ENCODE measurements at places on chromosomes 4 and X.

DNA sequence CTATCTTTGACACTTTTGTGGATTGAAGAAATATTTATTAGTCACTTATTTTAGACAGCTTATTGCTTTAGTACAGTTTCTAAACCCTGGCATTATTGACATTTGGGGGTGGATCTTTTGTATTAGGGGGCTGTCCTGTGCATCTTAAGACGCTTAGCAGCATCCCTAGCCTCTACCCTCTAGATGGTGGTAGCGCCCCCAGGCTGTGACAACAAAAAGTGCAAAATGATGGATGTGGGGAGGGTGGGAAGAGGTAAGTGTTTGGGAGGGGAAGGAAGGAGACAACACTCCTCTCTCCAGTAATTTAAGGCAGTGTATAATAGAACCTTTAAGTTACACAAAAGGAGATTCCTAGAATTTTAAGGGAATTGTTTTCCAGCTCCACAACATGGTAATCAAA is 1210.6 kb downstream of the C4orf33 start:
- DNase-seq, result no peak

DNA sequence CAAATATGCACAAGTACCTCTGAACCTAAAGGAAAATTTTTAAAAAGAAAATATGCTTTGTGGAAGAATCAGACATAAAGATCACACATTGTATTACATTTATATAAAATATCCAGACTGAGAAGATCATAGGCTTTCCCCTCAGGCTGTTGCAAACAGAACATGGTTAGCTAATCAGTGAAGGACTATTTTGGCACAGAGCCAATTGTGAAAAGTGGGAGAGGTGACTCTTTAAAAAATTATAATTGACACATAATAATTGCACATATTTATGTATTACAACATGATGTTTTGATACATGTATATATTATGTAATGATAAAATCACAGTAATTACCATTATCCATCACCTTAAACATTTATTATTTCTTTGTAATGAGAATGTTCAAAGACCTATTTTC is 44.1 kb upstream of the FOXR2 start:
- DNase-seq, result no peak

GRCh38 chrX:14003876-14004425 is 25.7 kb downstream of the GEMIN8 start:
- no peak for DNase-seq

- no peak for DNase-seq
These were observed 15.4 kb upstream of the FAM9C start for GRCh38 chrX:13059637-13060499.
